AG08395 (cell line): ENCODE measurements at places on chromosomes 1 and 21.

DNA sequence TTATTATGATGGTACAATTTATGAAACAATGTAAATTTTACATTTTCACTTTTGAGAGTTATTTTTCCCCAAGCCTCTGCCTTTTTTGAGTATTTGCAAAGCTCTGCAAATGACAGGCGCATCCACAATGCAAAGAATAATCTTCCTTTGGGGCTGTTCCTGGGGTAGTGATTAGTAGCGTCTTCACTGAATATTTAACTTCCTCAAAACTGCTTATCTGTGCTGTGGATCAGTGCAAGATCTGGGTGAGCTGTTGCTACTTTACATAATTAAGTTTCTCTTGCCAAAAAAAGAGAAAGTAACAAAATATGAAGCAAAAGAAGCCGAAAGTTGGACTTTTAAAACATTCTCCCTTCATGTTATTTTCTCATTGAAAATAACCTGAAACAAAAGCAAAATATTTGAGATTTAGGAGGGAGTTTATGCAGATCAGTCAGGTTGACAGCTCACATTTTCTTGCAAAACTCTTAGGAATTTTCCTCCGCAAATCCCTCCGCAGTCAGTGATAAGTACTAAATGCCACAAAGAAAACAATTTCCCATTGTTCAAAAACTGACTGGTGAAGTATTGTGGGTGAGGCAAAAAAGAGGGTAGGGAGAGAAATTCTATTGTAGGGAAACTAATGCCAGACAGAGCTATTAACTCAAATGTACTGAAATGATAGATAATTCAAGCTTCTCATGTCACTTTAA lies 276.4 kb upstream of the B3GALT2 start:
- no peak for DNase-seq

DNA sequence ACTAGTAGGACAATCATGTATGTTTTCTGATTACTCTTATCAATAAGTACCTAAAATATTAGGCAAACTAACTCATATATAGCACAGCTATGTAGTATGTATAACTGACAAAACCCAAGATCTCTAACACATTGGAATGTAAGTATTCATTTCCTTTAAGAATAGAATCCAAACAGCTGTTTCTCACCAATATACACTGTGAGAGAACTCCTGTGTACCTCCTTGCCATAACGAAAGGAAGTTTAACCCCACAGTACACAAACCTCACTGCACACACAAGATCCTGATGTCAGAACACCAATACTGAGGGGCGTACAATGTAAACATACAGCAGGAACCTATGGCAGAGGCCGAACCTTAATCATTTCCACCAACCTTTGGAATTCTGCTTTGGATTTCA lies 113.0 kb downstream of the SMYD3 start:
- DNase-seq: no peak

GRCh38 chr1:100458661-100459357 lies 79.1 kb upstream of the GPR88 start:
- no peak for DNase-seq

DNA sequence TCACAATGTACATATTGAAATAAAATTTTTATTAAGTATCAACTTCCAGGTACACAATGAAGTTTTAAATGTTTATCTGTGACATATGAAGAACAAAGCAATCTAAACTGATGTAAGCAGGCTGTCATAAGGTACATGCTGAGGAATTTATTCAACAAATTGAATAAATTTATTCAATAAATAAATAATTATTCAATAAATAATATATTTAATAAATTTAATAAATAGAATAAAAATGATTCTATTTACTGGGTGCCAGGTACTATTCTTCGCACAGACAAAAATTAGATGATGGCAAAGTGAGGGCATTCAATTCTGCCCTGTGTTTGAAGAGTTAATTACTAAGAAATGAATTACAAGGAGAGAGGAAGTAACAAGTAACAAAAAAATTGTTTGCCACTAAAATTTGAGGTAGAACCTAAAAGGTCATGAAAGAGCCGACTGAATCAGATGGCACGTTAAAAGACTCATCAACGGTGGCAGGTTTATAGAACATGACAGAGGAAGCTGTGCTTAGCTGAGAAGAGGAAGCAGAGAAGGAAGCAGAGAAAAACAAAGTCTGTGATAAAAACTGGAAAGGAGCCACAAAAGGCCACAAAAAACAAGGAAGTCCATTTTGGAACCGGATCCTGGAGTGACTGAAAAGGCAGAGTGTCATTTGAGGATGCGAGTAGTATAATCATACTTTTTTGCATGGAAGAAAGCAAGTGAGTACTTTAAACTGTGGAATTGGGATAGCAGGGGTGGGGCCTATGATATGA lies 2.2 kb upstream of the USP24 start:
- DNase-seq: no peak

GRCh38 chr1:15261155-15262002 lies 14.4 kb downstream of the FHAD1 start:
- DNase-seq: peak; percentile 27

DNA sequence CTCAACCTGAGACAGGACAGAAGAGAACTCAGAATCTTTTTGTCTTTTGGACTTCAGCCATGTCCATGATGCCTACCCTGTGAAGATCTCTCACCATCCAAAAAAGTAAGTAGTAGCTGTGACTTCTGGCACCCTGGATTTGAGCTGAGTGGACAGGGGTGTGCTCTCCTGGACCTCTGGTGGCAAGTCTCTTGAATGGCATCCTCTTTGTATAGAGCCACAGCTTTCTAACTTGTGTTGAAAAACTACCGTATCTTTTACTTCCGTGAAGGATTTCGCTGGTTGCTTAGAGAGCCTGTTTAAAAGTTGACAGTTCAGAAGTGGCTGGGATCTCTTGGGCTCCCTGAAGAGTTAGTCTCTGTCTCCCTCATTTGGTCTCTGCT lies 1.8 kb downstream of the MFN2 start:
- DNase-seq: no peak

GRCh38 chr1:15526021-15526489 lies 593 bp upstream of the DNAJC16 start:
- DNase-seq: no peak

DNA sequence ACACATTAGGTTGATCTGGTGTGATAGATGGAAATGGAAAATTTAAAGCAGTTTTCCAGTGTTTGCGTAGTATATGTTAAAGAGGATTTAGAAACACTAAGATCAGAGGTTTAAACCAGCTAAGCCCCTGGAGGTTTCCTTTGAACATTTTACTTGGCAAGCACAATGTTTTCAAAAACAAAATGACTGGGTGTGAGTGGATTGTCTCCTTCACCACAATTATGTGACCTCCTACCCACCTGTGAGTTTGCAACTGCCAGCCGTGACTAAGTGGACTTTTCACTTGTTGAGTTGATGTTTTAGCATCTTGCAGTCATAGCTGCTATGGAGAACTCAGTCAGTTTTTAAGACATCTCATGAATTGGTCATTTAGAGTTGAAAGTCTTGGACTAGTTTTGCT lies 4.7 kb downstream of the CCDC190 start:
- peak; percentile 72 for DNase-seq

- no peak for DNase-seq
These were observed 4.6 kb downstream of the LRRC8B start for GRCh38 chr1:89529196-89529595.

DNA sequence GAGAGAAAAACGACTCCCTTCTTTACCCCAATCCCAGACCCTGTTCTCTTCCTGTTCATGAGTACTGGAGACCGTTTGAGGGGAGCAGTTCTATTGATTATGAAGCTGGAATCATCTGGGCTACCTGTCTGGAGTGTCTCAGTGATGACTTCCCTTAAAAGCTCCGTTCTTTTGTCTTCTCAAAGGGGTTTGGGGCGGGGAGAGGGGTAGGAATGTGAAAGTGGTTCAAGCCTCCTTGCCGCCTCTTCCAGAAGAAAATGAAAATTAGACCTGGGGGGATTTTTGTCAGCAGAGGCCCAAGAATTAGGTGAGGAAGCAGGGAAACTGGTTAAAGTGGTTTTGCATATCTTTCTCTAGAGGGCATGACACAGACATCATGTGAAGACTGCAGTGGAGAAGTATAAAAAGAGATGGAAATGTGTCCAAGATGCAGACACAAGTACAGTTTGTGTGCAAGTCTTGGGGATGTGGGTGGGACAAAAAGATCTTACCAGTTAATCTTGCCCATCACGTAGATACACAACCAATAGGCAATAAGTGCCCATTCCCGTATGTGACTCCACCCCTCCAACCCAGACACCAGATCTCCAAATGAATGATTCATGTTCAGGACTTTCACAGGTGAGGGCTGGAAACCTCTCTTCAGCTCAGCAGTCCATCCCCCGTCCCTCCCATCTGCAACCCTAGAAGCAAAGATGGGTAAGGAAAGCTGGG lies 470 bp upstream of the MTMR11 start:
- peak; percentile 45 for DNase-seq

GRCh38 chr1:166383137-166383536 lies 216.3 kb upstream of the FAM78B start:
- no peak for DNase-seq

GRCh38 chr1:8294170-8294697 lies 23.7 kb upstream of the SLC45A1 start:
- DNase-seq: no peak

DNA sequence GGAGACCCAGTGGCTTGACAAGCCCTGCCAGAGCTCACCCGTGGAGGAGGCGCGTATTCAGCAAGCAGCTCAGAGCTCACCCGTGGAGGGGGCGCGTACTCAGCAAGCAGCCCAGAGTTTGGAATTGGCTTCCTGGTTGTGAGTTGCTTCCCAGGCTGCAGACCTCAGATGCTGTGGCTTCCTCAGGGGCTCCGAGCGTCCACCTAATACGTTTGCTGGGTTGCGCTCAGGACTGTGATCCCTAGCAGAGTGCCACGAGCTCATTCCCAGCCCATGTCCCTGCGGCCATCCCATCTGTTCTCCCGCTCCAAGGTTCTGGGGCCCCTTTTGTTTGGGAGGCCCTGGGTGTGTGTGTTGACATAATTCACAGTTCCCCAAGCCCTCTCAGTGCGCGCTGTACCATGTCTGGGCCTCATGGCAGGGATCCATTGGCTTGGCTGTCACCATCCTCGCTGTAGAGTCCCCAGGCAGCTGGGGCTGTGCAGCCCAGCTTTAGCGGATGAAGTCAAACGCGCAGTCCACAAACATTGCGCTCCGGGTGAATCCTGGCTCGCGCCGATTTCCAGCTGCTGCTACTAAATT lies 3.6 kb downstream of the AJAP1 start:
- DNase-seq: no peak

DNA sequence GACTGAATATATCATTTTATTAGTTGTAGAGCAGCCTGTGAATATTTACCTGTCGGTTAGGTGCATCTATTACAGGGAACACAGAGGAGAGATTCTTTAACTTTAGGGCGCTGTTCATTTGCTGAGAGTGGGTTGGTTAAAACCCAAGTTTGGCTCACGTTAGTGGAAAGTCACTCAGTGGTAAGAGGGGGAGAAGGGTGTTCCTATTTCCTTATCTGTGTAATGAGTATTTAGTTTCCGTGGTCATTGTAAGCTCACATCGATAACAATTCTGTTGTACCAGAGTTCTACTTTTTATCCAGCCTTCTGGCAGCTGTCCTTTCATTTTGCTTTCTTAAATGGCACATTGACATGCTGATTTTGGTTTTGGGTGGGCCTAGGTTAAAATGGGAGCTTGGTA lies 773.2 kb upstream of the ADAMTS5 start:
- no peak for DNase-seq

DNA sequence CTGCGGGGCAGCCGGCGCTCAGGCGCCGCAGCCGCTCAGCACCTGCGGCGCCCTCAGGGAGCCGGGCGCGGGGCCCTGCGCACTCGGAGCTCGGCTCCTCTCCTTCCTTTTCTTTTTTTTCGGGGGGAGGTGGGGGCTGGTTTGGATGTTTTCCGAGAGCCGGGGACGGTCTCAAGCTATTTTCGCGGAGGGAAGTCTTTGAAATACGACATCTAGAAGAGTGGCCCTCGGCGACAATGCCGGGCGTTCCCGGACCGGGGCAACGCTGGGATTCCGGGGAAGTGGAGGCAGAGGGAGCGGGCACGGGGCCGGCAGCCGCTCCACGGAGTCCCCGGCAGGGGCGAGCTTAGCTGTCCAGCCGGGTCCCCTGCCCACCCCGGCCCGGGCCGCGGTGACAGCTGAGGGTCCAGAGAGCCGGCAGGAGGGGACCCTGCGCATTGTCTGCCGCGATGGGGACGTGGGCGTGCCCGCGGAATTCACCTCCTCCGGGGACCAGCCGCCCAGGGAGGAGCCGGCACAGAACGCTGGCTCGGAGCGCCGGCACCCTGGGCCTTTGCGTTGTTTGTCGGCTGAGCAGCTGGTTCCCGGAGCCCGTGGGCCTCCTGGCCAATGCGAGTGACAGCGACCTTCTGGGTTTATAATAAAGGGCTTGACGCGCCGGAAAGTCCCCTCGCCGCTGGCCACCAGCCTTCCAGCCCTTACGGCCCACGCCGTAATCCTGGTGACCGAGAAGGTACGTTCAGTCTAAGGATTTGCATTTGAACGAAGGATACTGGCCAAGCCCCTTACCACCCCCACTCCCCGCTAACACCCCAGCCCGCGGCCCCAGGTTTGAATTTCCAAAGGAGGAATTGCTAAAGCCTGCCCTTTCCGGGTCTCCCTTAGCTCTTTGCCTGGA lies 582 bp downstream of the SLC37A1 start:
- no peak for DNase-seq

DNA sequence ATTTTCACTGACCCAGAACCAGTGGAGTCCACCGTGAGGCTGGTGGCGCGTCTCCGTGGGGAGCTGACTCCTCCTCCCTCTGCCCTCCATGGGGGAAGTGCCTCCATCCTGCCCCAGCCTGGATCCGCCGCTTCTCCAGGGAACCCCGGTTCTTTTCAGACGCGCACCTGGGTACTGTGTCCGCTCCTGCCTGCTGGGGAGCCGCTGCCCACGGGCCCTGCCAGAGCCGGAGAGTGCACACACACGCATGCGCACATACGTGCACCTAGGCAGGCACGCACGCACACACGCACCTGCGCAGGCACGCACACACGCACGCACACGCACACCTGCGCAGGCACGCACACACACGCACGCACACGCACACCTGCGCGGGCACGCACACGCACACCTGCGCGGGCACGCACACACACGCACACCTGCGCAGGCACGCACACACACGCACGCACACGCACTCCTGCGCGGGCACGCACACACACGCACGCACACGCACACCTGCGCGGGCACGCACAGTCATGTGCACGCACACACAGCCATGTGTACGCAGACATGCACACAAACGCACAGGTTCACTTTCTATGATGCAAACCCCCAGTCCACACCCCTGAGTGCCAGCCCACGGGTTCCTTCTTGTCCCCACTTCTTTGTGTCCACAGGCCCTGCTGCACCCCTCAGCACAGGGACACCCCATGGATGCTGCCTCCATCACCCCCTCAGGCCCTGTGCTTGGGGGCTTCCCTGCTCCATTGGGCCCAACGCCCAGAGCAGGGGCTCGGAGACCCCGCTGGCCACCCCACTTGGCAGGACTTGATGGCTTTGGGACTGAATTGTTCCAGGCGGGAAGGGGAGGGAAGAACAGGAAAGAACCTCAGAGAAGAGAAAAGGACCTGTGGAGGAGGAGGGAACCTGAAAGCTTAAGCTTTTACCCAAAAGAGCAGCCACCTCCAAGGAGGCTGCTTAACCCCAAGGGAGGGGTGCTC lies 42.7 kb downstream of the MORN1 start:
- DNase-seq: no peak
